Natural killer cell treated with Interleukin-12 subunit alpha and Interleukin-12 subunit beta and Interleukin-15 and Interleukin-18, amount 100 ng/mL, for 72 hours (primary cell): ENCODE measurements at places on chromosomes 11 and 22.
A peak's percentile ranks its signal among the peaks of the same experiment; 100 is the strongest.

GRCh38 chr11:132357811-132358572, 987.6 kb downstream of the NTM start:
- DNase-seq = no peak

DNA sequence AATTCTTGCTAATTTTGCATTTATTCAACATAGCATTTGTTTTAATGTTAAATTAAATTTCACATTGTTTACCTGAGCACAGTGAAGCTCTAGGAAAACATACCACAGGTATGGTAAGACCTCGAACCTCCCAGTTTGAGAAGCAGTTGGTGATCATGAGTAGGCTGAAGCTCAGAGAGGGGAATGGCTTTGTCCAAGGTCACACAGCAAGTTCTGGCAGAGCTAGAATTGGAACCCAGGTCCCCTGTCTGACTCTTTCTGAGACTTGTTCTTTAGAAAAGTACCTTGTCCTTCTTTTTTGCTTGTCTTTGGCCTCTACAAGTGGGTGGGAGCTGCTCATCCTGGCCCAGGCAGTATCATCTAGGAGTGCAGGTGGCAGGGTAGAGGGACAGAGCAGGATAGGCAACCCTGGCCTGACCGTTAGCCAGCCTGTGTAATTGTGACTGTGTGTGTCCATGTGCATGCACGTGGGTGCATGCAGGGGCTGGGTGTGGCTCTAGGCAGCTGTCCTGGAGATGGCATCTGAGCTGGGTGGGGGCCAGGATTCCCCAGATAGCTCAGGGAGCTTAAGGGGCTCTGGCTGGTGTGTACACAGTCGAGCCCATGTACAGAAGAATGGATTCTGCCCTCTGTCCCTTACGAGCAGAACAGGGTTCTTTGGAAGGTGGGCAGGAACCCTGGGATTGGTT, 21.6 kb downstream of the PHLDB1 start:
- DNase-seq = no peak

DNA sequence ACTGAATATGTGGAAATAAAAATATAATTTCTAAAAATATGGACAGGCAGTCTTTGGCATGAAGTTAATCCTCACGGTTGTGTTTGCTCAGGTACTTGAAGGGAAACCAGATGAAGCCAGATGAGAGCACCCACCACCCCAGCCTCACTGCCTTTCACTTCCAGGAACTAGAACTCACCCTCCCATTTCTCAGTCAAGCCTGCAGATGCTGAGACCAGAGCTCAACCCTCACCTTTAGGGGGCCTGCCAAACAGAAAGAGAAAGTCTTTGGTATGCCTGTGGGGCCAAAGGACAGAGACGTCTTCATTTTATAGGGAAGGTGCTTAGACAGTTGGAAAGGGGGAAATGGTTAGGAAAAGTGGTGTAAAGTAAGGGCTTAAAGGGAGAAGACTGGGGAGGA, 252.8 kb upstream of the PLET1 start:
- DNase-seq = no peak

- DNase-seq = peak; percentile 65
Observed at GRCh38 chr11:32792948-32793475, 1.4 kb downstream of the CCDC73 start.

DNA sequence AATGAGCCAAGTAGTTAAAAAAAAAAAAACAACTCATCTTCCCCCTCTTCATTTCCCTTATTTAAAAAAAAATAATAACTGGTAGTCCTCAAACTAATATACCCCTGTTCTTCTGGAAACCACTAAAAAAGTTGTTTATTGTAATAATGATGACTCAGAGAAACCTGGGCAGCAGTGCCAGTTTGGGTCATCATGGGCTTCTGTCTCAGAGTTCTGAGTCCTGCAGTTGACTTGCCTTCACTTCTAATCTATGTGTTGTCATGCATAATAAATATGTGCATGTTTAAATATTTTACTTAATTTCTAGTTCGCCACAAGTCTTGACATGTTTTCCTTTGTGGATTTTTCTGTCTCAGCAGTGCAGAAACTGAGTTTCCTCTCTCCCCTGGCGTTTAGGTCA, 46.8 kb downstream of the PPP2R1B start:
- DNase-seq = no peak
